Naive thymus-derived CD8-positive, alpha-beta T cell (primary cell): ENCODE measurements at places on chromosomes 6 and 20. TPM values are rescaled to one million over a fixed set of nuclear protein-coding genes. Genes with fewer than 3 reads are reported as not detected.

LINC00237 gene
- total RNA-seq: not detected

SYCP2 gene
- 6.1 TPM for total RNA-seq

RAB32 gene
- 0.41 TPM for total RNA-seq

ANGPT4 gene
- not detected for total RNA-seq

SMOC2 gene
- not detected for total RNA-seq

PDE7B gene
- total RNA-seq: 0.44 TPM

DOK5 gene
- not detected for total RNA-seq

SENP6 gene
- 131 TPM for total RNA-seq

PLA2G7 gene
- total RNA-seq: 1.9 TPM

NHSL1 gene
- total RNA-seq: 0.05 TPM

OPRM1 gene
- not detected for total RNA-seq

HLA-DOB gene
- total RNA-seq: 5.6 TPM

ENPP4 gene
- 12.3 TPM for total RNA-seq

KIF25 gene
- not detected for total RNA-seq

MMP24 gene
- total RNA-seq: not detected

REPS1 gene
- 70.0 TPM for total RNA-seq

CFB gene
- total RNA-seq: 1.4 TPM

EPPIN gene
- total RNA-seq: not detected

SOBP gene
- 1.4 TPM for total RNA-seq

SIRPB1 gene
- total RNA-seq: 14.8 TPM

TMC2 gene
- total RNA-seq: not detected

CST9 gene
- total RNA-seq: not detected
